ENCODE measurements at places on chromosomes 12 and 14. TPM values are rescaled to one million over a fixed set of nuclear protein-coding genes. Genes with fewer than 3 reads are reported as not detected.

NID2 gene
- 22.3 TPM for total RNA-seq

CHGA gene
- total RNA-seq: not detected

RFX4 gene
- 0.07 TPM for total RNA-seq

DLK1 gene
- 1.3 TPM for total RNA-seq

IKZF4 gene
- total RNA-seq: 6.9 TPM

AICDA gene
- total RNA-seq: not detected

RPS6KL1 gene
- total RNA-seq: 1.7 TPM

AQP5 gene
- total RNA-seq: not detected

DNA sequence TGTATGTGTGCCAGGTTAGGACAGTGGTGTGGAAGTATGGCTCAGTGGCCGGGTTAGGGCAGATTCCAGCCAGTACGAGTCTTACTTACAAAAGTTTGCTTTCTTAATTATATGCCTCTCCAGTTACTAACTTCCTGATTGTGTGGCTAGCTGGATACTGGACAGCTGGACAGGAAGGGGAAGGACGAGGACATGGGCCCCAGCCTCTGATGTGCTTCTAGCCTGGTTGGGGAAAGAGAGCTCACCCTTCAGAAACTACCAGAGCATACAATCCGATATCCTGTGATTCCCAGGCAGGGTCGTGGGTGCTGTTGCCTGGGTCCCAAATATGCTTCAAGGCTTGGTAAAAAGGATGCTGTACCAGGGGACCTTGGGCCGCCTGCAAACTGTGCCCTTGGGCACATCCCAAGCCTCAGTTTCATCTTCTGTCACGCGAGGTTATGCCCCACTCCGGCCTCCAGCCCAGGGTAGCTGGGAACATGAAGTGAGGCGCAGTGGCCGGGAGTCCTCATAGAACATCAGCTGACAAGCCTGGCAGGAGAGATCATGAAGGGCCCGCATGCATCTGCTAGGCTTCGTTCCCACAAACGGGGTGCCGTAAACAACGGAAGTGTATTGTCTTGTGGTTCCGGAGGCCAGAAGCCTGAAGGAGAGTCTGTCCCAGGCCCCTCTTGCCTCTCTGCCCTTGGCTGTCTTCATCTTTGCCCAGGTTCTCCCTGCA, 23.2 kb upstream of the RIN3 start:
- H3K36me3 ChIP-seq: no peaks in the 10 kb centered on the region
- H3K27ac ChIP-seq: no peak overlapping the region
- H3K4me1 ChIP-seq: no peaks in the 10 kb centered on the region
- no peak for DNase-seq
- H3K4me3 ChIP-seq: no peak overlapping the region

- no peak overlapping the region for H3K27ac ChIP-seq
- H3K27me3 ChIP-seq: no peaks in the 10 kb centered on the region
- DNase-seq: no peak
- no peak overlapping the region for H3K4me3 ChIP-seq
Observed at GRCh38 chr12:92021666-92022035, 124.0 kb downstream of the BTG1 start.

DNA sequence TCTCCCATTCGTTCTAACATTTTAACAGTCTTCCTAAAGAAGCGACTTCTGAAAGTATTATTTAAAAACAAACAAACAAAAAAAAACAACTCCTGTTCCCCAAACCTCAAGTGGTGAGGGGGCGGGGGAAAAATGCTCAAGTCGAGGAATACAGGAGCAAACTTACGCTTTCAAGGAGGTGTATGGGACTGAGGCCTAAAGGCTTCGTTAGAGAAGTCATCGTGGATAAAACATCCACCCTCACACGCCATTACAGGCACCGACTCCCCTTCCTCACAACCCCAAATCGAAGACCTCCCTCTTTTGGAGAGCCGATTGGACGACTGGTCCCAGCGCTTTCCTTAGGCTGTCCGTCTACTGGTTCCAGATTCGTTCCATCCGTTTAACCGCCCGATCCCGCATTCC, 693 bp downstream of the CBX5 start:
- H3K4me3 ChIP-seq: peak overlapping the region; percentile 90
- no peaks in the 10 kb centered on the region for H3K27me3 ChIP-seq
- H3K36me3 ChIP-seq: peaks cover 30% of the 10 kb centered on the region
- no peak for DNase-seq

- H3K4me3 ChIP-seq: no peak overlapping the region
- no peak for DNase-seq
- no peaks in the 10 kb centered on the region for H3K4me1 ChIP-seq
- peaks cover 8% of the 10 kb centered on the region for H3K36me3 ChIP-seq
Observed at GRCh38 chr14:102902086-102902485, 20.4 kb upstream of the AMN start.

- H3K27me3 ChIP-seq: no peaks in the 10 kb centered on the region
- H3K4me1 ChIP-seq: peaks cover 59% of the 10 kb centered on the region
- DNase-seq: no peak
- peaks cover 7% of the 10 kb centered on the region for H3K36me3 ChIP-seq
- H3K4me3 ChIP-seq: no peak overlapping the region
Observed at GRCh38 chr12:53067993-53068770, 11.0 kb downstream of the SPRYD3 start.

Data from astrocyte (in vitro differentiated cells and primary cell).